ENCODE measurements at places on chromosomes 4 and X. TPM values are rescaled to one million over a fixed set of nuclear protein-coding genes. Genes with fewer than 3 reads are reported as not detected.

PDE5A gene
- 4.9 TPM for total RNA-seq

ACE2 gene
- total RNA-seq = not detected

NUP62CL gene
- 3.3 TPM for total RNA-seq

GDPD2 gene
- not detected for total RNA-seq

- no peak overlapping the region for H3K4me3 ChIP-seq
- no peak overlapping the region for H3K27ac ChIP-seq
- no peaks in the 10 kb centered on the region for H3K36me3 ChIP-seq
- H3K4me1 ChIP-seq = no peaks in the 10 kb centered on the region
- DNase-seq = no peak
- no peaks in the 10 kb centered on the region for H3K27me3 ChIP-seq
Observed at GRCh38 chr4:77184974-77185373, 28.0 kb downstream of the CCNG2 start.

DNA sequence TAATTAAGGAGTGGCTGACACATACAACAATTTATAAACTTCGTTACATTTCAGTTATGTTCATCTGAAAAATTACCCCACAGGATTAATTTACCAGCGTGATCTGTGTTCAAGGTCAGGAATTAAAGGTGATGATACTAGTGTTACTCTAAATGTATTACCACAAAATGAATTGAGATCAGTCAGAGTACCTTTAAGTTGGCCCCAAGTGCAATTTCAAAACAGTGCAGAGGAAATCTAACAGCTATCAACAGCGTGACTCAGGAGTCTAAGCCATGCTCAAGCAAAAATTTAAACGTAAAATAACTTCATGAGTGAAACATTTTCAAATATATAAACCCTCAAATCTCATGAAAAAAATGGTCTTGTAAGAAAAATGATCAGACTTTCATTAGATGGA, 18.7 kb downstream of the ANTXR2 start:
- peaks cover 54% of the 10 kb centered on the region for H3K36me3 ChIP-seq
- no peak overlapping the region for H3K4me3 ChIP-seq
- no peaks in the 10 kb centered on the region for H3K27me3 ChIP-seq
- DNase-seq = no peak

GRCh38 chr4:184845367-184846021, 19.7 kb upstream of the ACSL1 start:
- peaks cover 14% of the 10 kb centered on the region for H3K27me3 ChIP-seq
- no peak overlapping the region for H3K4me3 ChIP-seq

GRCh38 chrX:153533091-153533490, 15.6 kb downstream of the ATP2B3 start:
- H3K27me3 ChIP-seq = no peaks in the 10 kb centered on the region
- no peaks in the 10 kb centered on the region for H3K36me3 ChIP-seq
- no peak overlapping the region for H3K4me3 ChIP-seq
- DNase-seq = no peak
- H3K27ac ChIP-seq = no peak overlapping the region
- H3K4me1 ChIP-seq = no peaks in the 10 kb centered on the region

DNA sequence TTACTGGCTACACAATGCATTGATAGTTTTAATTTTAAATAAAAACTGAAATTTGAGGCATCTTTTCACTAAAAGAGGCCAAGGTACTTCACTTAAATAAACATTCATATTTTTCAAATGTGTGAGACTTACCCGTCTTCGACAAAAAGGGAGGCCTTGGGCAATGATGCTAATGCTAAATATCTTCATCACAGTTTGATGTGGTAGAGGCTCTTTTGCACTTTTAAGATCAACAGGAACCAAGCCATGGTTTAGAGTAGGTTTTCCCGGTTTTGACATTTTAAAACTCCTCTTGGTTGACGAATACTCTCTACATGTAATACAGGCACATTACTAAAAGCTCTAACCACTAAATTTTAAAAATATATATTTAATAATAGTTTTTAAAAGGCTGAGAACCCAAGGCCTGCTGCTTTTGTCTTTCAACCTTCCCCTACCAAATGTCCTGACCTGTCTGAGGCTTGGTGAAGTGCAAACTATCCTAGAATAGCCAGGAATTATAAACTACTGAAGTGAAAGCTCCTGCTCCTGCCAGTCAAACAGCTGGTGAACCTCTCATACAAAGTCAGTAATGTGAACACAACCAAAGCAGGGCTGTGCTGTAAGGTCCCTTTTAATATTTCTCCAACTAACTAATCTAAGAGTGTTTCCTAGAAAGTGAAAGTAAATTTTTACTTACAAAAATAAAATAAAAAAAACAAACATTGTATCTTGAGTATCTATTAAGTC, 153.7 kb downstream of the FBXW7 start:
- H3K4me3 ChIP-seq = peak overlapping the region; percentile 62
- no peak for DNase-seq
- H3K4me1 ChIP-seq = peaks cover 14% of the 10 kb centered on the region

GRCh38 chrX:12974796-12975669, at the start of gene TMSB4X:
Gene TMSB4X (plus strand): TSS chrX:12975110.
- no peaks in the 10 kb centered on the region for H3K27me3 ChIP-seq

DNA sequence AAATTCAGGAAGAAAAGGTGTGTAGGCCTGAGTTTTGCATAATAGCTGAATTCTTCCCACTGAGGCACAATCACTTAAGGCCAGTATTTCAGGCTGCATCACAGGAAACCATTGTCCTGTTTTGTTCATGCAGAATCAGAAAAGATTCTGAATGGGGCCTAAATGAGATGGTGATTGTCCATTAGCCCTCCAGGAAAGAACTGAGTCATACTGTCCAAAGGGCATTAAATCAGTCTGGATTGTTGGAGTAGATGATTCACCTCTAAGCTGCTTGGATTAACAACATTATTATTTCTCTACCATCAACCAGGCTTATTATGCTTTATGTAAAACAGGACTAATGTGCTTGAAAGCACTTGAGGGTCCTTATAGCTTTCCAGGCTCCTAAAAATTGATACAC, 36.2 kb downstream of the CT47B1 start:
- H3K4me1 ChIP-seq = no peaks in the 10 kb centered on the region
- H3K4me3 ChIP-seq = no peak overlapping the region
- DNase-seq = no peak
- no peaks in the 10 kb centered on the region for H3K27me3 ChIP-seq
- H3K27ac ChIP-seq = no peak overlapping the region

DNA sequence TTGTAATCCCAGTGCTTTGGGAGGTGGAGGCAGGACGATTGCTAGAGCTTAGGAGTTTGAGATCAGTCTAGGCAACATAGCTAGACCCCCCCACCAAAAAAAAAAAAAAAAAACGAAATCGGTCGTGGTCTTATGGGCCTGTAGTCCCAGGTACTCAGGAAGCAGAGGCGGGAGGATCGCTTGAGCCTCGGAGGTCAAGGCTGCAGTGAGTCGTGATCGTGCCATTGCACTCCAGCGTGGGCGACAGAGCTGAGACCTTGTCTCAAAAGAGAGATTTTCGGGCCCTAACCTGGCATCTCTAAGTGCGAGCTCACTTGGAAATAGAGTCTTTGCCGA, 7.0 kb upstream of the LETM1 start:
- no peak for DNase-seq
- peak overlapping the region; percentile 32 for H3K4me3 ChIP-seq
- no peaks in the 10 kb centered on the region for H3K27me3 ChIP-seq
- no peak overlapping the region for H3K27ac ChIP-seq

DNA sequence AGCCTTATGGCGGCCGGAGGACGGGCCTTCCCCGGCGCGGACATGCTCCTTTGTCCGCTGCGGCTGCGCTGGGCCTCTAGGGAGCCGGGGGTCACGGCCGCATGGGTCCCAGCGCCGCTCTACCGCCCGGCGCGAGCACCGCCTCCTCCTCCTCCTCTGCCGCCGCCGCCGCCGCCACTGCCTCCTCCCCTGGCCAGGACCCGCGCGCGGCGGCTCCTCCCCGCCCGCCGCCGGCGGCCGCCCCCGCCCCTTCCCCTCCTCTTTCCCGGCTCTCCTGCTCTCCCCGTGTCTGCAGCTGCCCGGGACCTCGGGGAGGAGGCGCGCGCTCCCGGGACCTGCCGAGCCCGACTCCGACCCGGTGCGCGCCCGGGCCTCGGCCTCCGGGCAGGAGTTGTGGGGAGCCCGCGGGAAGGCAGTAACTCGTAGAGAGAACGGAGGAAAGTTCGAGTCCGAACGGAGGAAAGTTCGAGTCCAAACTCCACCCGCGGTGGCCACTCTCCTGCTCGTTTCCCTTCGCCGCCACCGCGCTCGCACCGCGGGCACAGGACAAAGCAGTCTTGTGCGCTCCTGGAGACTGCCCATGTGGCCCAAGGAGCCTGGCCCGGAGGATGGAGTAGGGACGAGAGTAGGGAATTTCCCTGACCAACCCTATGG, at the start of gene ADGRA3:
Gene ADGRA3 (minus strand): TSS at position 179 of the 654 bp plus-strand sequence. CDS start 282 bp downstream, outside the sequence.
- H3K36me3 ChIP-seq = no peaks in the 10 kb centered on the region
- H3K4me1 ChIP-seq = no peaks in the 10 kb centered on the region
- DNase-seq = no peak
- H3K4me3 ChIP-seq = no peak within 1 kb of the TSS
- peaks cover 12% of the 10 kb centered on the region for H3K27me3 ChIP-seq

DNA sequence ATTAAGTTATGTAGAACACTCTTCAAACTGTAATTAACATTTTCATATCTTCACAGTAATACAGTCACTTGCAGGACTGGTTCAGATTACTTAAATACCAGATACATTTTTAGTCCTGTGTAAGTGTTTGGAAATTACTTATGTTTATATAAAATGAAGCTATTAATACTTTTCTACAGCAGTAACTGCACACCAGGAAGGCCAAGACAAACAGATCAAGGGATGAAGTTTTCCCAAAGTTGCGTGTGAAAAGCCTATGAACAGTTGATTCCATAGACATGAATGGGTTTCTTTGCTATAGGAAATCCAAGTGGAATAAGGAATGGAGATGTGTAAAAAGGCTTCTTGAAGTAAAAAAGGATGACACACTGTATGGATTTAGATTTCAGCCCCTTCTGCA, 28.9 kb upstream of the DRP2 start:
- no peak overlapping the region for H3K27ac ChIP-seq
- H3K4me3 ChIP-seq = no peak overlapping the region
- no peaks in the 10 kb centered on the region for H3K27me3 ChIP-seq
- H3K36me3 ChIP-seq = no peaks in the 10 kb centered on the region
- no peaks in the 10 kb centered on the region for H3K4me1 ChIP-seq

- no peaks in the 10 kb centered on the region for H3K4me1 ChIP-seq
- H3K27ac ChIP-seq = no peak overlapping the region
- DNase-seq = no peak
- H3K4me3 ChIP-seq = no peak overlapping the region
Observed at GRCh38 chr4:106497271-106497670, 128.7 kb upstream of the GIMD1 start.

DNA sequence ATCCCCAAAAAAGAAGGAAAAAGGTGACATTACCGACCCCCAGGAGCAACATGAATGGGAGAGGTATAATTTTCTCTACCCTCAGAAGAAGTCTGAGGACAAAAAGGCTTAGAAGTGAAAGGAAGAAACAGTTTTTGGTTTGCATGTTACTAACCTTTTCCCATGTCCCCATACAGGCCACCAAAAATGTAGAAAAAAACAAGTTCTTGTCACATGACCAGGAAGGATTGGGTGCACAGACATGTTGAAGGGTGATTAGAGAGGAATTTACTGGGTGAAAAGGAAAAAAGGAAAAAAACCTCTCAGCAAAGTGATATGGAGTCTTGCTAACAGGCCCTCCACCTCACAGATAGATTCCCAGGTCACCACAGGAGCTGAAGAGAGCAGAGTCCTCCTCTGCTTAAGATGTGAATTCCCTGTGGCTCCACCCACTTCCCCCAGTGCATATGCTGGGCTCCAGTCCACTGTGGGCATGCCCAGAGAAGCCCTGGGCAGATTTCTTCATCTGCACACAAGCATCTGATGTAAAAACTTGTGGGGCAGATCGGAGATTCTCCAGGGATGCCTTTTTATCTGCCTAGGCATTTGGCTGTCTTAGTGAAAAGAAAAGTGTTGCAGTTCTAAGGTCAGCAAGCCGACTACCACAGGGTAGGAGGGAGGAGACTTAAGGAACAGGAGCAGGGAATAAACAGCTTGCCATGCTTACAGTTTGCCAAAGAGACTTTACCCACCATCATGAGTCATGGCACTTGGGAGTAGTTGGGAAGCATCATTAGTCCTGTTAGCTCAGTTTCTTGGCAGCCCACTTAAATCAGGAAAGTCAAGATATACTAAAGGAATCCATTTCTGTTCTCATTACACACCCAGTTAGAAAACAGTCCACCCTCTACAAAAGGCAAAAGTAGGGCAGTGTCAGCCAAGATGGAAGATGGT, 25.0 kb upstream of the PASD1 start:
- H3K27me3 ChIP-seq = no peaks in the 10 kb centered on the region
- H3K4me3 ChIP-seq = no peak overlapping the region
- H3K36me3 ChIP-seq = no peaks in the 10 kb centered on the region
- H3K4me1 ChIP-seq = no peaks in the 10 kb centered on the region

DNA sequence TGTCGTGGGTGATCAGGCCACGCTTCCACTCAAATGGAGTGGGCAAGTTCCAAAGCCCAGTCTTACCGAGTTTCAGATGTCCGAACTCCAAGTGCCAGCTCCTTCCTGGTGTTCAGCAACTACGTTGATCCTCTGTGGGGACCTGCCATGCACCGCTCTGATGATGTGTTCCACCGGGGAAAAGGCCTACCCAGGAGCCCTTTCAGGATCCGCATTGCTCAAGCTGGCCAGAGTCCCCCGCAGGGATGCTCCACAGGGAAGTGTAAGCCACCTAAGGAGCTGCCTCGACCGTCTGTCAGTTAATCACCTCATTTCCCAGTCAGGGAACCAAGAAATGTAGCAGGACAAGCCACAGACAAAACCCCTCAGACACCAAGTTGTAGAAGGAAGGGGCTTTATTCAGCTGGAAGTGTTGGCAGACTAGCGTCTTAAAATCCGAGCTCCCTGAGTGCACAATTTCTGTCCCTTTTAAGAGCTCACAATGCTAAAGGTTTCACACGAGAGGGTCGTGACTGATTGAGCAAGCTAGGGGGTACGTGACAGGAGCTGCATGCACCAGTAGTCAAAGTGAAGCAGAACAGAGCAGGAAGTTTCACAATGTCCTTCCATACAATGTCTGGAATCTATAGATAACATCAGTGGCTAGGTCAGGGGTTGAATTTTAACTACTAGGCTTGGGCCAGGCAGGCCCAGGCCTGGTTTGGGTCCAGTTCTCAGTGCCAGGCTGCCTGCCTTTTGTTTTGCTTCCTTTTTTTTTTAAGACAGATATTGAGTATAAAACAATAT, 126.2 kb upstream of the ZDHHC15 start:
- no peaks in the 10 kb centered on the region for H3K36me3 ChIP-seq
- no peaks in the 10 kb centered on the region for H3K27me3 ChIP-seq
- no peak overlapping the region for H3K4me3 ChIP-seq
- DNase-seq = no peak

DNA sequence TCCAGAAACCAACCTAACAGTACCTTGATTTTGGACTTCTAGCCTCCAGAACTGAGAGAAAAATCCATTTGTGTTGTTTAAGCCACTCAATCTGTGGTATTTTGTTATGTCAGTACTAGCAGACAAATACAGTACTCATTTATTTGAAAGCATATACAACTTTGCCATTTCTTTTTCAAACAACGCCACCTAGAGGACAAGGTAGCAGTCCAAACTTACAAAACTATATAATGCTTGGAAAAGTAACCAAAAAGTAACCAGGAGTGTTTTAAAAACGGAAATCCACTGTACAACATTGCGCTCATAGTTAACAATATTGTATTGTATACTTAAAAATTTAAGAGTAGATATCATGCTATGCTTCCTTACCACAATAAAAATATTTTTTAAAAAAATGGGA, 37.0 kb upstream of the FGF13 start:
- H3K27me3 ChIP-seq = no peaks in the 10 kb centered on the region
- no peaks in the 10 kb centered on the region for H3K4me1 ChIP-seq
- no peak for DNase-seq
- H3K36me3 ChIP-seq = no peaks in the 10 kb centered on the region
- no peak overlapping the region for H3K4me3 ChIP-seq

All from CD4-positive, CD25-positive, alpha-beta regulatory T cell (primary cell).